ENCODE measurements at places on chromosomes 3 and 15.

GRCh38 chr3:46116996-46117395, 89.7 kb upstream of the XCR1 start:
- no peak for DNase-seq

- DNase-seq, result no peak
These were observed 19.2 kb downstream of the SUCLG2 start for GRCh38 chr3:67635257-67635656.

GRCh38 chr3:197369545-197369944, 71.1 kb upstream of the DLG1 start:
- no peak for DNase-seq

- DNase-seq, result no peak
These were observed 70.8 kb downstream of the ADAM10 start for GRCh38 chr15:58678683-58679082.

- DNase-seq, result no peak
These were observed 81.7 kb upstream of the NPHP3 start for GRCh38 chr3:132803889-132804288.

- DNase-seq, result no peak
These were observed 797 bp downstream of the PAQR9 start for GRCh38 chr3:142962520-142963233.

DNA sequence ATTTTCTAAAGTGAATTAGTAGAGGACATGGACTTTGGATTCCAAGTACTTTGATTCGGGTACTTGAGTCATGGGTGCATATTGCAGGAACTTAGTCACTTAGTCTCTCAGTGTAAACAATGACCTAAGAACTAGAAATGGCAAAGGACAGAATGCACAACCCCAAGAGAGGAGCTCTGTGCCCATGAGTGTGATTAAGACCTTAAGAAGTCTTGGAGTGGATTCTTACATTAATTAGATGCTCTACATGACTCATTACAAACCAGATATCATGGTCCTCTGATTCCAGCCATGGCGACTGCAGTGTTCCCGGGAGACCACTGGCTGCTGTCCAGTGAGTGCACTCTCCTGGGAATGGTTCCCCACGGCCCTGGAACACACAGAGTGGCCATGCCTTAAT, 251.5 kb downstream of the GABRG3 start:
- no peak for DNase-seq

GRCh38 chr15:90519688-90520087, 10.0 kb upstream of the CRTC3 start:
- no peak for DNase-seq

DNA sequence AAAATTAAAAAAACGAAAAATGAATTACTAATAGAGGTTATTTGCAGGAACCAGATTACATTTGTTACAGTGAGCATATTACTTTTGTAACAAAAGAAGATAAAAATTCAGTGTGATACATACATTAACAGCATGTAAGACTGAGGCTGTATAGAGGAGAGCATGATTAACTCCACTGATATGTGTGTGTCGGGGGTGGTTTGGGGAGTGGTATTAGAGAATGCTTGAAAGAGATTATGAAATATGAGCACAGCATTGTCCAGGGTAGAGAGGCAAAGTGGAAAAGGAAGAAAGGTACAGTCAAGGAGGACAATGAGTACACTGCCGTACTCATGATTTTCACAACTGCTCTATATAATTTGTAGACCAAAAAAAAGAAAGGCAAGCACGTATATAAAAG, 62.9 kb upstream of the LRRFIP2 start:
- DNase-seq, result no peak

GRCh38 chr3:148681080-148681479, 16.6 kb upstream of the AGTR1 start:
- no peak for DNase-seq

DNA sequence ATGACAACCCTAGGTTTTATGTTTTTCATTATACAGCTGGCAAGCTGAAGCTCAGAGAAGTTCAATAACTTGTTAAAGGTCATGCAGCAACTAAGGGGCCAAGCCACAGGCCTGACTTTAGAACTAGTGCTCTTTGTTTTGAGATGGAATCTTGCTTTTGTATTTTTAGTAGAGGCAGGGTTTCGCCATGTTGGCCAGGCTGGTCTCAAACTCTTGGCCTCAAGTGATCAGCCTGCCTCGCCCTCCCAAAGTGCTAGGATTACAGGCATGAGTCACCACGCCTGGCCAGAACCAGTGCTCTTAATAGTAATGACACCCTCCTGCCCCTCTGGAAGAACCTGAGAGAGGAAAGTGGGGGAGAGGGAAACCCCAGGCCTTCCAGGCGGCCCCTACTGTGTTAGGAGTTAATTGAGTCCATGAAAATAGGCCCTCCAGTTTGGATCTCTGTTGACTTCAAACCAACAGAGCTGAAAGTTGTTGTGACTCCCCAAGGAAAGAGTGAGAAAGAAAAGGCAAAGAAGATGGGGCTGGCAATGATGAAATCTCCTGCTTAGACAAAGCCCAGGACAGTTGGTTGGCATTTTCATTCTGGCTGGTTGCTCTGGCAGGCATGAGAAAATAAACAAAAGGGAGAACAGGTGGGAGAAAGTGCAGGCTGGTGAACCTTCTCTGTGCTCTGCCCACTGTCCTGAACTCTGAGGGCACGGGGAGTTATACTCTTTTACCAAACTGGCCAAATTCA, 3.6 kb upstream of the PRRT3 start:
- no peak for DNase-seq

DNA sequence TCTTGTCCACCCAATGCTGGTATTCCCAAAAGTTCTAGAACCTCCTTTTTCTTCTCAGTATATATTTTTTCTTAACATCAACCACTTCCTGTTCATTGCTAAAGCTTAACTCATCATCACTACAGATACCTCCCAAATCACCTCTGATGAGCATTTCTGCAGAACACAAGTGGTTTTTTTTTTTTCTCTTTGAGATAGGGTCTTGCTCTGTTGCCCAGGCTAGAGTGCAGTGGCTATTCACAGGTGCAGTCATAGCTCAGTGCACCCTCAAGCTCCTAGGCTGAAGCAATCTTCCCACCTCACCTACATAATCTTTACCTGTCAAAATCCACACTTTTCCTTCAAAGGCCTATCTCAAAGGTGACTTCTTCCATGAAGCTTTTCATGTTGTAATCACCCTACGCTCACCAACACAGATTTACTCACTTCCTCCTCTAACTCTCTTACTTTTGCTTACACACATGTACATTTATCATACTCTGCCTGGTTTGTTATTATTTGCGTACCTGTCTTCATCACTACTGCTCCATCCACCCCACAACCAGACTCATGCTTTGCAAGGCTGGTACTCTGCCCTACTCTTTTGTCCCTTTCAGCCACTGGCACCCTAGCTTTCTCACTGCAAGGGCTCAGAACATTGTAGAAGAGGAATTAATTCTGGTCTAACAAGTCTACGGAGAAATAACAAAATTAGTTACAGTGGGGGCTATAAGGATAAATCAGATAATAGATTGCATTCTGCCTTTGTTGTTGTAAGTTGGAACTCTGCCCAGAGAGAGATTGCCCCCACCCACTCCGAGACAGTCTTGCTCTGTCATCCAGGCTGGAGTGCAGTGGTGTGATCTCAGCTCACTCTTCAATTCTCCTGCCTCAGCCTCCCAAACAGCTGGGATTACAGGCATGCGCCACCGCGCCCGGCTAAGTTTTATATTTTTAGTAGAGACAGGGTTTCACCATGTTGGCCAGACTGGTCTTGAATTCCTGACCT, 27.5 kb downstream of the HERC1 start:
- no peak for DNase-seq

DNA sequence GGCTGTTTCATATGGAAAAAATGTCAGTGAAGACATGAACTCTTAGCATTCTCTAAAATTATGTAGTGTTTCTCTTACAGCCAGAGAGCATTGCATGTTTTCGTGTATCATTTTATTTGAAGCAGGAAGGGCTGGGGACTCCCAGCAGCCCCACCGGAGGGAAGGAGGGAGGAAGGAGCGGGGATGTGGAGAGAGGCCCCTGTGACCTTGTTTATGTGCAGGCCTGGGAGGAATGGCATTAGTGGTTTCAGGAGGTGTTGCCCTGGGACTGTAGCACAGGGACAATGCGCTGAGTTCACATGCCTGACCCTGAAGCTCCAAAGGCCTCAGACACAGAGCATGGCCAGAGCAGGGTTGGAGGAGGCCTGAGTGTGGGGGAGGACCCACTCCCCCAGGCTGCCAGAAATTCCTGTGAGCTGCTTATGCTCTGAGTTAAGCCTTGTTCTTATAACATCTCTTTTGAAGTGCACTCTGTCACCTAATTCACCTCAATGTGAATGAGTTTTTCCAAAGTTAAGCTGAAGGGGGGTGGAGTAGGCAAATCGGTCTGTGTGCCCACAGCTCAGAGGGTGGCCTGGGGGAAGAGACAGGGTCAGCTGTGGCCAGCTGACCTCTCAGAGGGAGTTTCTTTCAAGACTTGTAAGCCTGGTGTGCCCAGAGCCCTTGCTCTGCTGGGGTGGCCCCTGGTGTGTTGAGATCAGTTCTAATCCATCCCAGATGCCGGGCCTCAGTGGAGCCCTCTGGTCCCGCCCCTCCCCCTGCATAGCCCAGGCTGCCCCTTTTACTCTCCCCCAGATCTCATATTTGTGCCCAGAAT, 3.9 kb upstream of the RNU6-1 start:
- DNase-seq, result no peak

DNA sequence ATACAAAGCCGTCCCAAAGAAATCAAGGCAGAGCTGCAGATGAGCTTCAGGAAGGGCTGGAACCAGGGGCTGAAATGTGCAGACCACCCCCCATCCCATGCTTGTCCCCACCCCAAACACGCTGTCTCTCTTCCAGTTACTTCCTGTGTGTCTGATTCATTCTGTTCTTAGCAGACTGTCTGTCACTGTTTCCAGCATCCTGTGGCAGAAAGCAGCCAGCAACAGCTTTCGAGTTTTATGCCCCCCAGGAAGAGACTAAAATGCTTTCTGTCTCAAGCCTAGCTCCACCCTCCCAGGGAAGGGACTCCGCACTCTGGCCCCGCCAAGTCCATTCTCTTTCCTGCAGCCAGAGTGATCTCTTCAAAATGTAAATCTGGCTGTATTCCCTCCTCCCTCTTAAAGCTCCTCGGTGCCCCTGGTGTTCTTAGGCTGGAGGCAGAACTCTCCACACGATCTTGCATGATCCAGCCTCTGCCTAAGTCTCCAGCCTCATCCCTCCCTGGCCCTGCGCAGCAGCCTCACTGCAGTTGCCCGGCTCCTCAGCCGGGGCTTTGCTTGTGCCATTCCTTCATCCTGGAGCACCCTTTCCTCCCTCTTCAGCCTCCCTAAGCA, 41.5 kb downstream of the HRH1 start:
- no peak for DNase-seq

- no peak for DNase-seq
These were observed 14.8 kb downstream of the MYL3 start for GRCh38 chr3:46848271-46849044.

DNA sequence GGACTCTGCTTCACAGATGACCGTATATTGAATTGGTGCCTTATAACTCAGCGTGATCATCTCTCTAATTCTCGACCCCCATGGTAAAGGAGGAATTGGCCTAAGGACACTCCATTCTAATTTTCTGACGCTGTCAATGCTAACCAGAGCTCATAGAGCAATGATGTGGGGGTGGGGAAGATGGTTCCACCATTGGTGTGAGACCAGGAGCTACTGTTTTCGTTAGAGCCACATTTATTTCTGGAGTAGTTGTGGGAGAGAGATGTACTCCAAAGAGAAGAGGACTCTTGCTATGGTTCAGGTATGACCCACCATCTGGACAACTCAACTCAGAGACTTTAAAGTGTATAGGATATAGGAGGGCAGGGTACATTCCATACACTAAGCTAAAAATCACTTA, 16.3 kb downstream of the ZBTB38 start:
- DNase-seq, result no peak

DNA sequence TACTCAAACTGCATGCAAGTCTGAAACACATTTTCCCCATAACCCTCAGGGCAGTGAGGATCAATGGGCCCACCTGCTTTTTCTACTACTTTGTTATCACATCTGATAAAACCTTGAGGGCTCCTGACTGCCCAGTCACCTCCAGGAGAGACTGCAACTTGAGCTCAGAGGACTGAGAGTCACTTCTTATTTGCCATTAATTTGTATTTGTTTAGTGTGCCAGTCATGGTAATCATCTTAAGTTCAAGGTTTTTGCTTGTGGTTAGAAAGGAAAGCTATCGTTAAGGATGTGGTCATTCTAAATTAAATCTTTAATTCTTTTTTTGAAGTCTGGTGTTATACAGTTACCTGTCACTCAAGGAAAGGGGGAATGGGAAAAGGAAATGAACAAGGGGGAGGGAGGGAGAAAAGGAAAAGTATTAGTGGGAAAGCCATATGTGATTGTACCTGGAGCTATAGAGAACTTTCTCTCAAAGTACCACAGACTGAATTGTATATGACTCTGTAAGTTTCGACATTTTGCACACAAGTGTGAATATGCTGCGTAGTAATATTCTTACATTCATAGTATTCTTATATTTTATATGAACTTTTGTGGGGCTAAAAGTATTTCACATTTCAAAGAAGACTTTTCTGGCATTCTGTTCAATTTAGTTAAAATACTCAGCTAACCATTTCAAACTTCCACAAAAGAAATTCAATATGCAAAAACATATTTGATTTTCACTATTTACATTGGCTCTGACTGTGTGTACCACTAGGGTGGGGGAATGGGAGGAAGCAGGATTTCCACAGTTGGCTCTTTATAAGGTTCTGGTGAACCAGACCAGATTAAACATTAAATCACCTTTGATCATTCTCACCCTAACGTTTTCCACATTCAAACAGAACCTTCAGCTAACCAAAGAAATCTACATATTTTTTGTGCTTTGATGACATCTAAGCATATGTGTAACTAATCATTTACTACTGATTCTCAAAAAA, 166.5 kb upstream of the ATP11B start:
- no peak for DNase-seq

GRCh38 chr3:30623351-30623750, 16.9 kb downstream of the TGFBR2 start:
- no peak for DNase-seq

- no peak for DNase-seq
These were observed 33.2 kb downstream of the BMF start for GRCh38 chr15:40075298-40076044.

DNA sequence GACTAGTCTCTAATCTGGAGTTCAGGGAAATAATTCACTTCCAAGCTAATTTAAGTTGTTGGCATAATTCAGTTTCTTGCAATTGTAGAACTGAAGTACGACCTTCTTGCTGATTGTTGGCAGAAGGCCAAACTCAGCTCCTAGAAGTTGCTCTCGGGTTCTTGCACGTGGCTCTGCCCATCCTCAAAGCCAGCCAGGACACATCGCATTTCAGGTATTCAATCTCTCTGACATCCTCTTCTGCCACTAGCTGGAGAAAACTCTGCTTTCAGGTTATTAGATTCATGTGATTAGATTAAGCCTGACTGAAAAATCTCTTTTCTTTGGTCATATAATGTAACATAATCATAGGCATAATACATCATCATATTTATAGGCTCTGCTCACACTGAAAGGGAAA, 362.0 kb downstream of the ZPLD1 start:
- no peak for DNase-seq

All from NCI-H1048 (cell line).